ENCODE measurements at places on chromosomes 6 and 20. TPM values are rescaled to one million over a fixed set of nuclear protein-coding genes. Genes with fewer than 3 reads are reported as not detected.

The SPACA1 gene
- not detected for total RNA-seq

The MUC21 gene
- not detected for total RNA-seq

- H3K4me1 ChIP-seq, result no peaks in the 10 kb centered on the region
- H3K4me3 ChIP-seq, result no peak overlapping the region
- no peaks in the 10 kb centered on the region for H3K27me3 ChIP-seq
- no peaks in the 10 kb centered on the region for H3K36me3 ChIP-seq
Observed at GRCh38 chr6:139510040-139510790, 135.8 kb upstream of the CITED2 start.

GRCh38 chr20:32231245-32231644, 23.6 kb downstream of the POFUT1 start:
- H3K4me3 ChIP-seq, result no peak overlapping the region
- H3K36me3 ChIP-seq, result peaks cover 64% of the 10 kb centered on the region
- H3K27ac ChIP-seq, result no peak overlapping the region
- H3K27me3 ChIP-seq, result no peaks in the 10 kb centered on the region

DNA sequence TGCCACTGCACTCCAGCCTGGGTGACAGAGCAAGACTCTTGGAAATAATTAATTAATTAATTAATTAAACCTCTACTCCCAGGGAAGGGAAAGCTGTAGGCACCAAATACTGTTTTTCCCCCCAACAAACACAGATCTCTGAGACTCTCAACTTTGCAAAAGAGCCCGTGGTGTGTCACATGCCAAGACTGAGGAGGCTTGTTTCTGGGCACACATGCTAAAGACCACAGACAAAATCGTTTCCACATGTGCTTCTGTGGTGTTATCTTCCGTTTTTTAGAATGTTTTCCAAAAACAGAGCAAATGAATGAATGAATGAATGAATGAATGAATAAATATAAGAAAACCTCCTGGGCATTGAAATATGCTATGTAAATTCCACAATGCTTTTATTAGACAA, 55.6 kb upstream of the ATXN1 start:
- no peaks in the 10 kb centered on the region for H3K4me1 ChIP-seq
- DNase-seq, result no peak
- H3K4me3 ChIP-seq, result no peak overlapping the region
- no peaks in the 10 kb centered on the region for H3K36me3 ChIP-seq

Data from osteoblast (primary cell).